GM23338 (cell line): ENCODE measurements at places on chromosomes 2 and 18. TPM values are rescaled to one million over a fixed set of nuclear protein-coding genes. Genes with fewer than 3 reads are reported as not detected.

The GALNT13 gene
- total RNA-seq = 5.2 and 7.5 TPM in 2 replicates

The KCNF1 gene
- 0.70 and 1.5 TPM in 2 replicates for total RNA-seq

The SP9 gene
- 0.12 and 0.49 TPM in 2 replicates for total RNA-seq

The DSG4 gene
- total RNA-seq = not detected in 2 replicates

The XIRP2 gene
- 0.08 and 0.17 TPM in 2 replicates for total RNA-seq

The NAT8 gene
- total RNA-seq = not detected in 2 replicates

The FAHD2A gene
- total RNA-seq = 48.1 and 51.0 TPM in 2 replicates

The MYO5B gene
- 6.8 and 19.1 TPM in 2 replicates for total RNA-seq

The RELCH gene
- total RNA-seq = 48.7 and 56.4 TPM in 2 replicates
